ENCODE measurements at places on chromosomes 3 and 15.

DNA sequence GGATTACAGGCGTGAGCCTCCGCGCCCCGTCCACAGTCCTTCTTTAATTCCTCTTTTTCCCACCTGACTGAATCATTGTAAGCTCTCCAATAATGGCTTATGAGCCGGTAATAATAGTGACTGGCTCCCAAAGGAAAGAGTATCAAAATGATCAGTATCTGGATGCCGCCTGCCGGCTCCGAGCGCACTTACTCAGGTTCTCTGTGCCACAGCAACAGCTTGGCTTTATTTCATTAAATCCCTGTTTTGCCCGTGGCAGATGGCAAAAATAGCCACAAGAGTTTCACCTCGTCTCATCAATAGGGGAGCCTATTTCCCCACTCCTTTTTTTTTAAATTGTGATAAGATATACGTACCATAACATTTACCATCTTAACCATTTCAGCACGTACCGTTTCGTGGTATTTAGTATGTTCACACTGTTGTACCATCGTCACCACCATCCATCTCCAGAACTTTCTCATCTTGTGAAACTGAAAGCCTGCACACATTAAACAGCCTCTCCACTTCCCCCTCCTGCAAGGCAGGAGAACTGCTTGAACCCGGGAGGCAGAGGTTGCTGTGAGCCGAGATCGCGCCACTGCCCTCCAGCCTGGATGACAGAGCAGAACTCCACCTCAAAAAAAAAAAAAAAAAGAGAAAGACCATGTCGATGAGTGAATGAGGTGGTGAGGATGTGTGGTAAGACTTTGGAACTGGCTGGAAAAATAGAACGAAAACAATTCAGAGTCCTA lies 80.7 kb upstream of the DLG1 start:
- DNase-seq: no peak

GRCh38 chr15:67080118-67080899 lies 14.9 kb downstream of the SMAD3 start:
- no peak for DNase-seq

DNA sequence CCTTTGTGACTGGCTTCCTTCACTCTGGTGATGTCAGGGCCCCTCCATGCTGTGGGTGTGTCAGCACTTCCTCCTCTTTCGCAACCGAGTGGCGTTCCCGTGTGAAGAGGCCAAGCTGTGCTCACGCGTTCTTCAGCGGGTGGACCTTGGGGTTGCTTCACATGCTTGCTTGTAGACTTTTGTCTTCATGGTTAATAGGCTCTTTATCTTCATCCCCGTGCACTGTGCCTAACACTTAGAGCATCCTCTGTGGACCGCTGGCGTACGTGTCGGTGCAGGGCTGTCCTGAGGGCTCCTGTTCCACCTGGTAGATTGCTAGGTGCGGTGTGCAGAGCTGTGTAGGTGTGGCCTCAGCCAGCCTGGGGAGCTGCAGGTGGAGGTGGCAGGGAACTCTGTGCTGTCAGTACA lies 182.3 kb downstream of the OR4M2 start:
- no peak for DNase-seq

- DNase-seq: peak; percentile 9
These were observed 469 bp downstream of the MAP6D1 start for GRCh38 chr3:183824761-183825455.

DNA sequence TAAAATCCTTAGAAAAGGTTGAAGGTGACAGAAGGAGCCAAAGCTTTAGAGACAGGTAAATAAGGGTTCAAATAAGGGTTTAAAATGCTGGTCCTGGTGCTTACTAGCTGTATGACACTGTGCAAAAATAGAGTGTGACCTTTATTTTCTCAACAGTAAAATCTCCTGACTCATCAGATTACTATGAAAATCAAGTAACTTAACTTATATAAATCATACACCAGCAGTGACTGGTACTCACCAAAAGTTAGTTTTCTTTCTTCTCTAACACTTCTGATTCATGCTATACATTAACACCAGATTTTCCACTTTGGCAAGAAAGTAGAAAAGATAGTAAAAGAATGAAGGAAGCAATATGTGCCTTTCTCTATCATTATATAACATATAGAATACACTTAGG lies 205.9 kb upstream of the GBE1 start:
- no peak for DNase-seq

DNA sequence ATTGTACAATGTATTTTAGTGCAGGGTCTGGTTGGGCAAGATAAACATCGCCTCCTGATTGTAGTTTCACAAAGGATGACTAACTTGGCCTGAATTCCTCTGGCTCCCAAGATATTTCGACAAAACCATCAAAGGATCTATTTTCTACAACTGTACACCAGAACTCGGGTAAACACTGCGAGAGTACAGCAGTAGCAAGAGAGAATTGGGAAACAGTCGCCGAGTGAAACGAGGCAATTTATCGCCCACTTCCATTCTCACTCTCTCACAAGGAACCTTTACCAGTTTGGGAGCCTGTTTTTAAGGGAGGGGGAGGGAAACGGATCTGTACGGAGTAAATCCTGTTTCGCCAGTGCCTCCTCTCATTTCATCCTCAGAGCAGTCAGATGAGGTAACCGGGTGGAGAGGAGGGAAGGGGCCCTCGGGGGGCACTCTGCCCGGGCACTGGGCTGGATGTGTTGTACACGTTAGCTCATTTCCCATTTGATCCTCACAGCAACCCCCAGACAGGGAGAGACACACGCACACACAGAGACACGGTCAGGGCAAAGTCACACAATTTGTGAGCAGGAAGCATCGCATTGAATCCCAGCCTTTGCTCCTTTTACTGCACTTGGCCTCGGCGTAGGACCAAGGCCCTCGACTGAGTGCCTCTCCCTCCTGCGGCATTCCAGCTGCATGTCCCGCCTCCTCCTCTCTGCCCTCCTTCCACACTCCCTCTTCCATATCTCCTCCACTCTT lies 120.1 kb downstream of the LIPC start:
- DNase-seq: no peak

GRCh38 chr15:45641374-45641781 lies 6.5 kb downstream of the SQOR start:
- no peak for DNase-seq

DNA sequence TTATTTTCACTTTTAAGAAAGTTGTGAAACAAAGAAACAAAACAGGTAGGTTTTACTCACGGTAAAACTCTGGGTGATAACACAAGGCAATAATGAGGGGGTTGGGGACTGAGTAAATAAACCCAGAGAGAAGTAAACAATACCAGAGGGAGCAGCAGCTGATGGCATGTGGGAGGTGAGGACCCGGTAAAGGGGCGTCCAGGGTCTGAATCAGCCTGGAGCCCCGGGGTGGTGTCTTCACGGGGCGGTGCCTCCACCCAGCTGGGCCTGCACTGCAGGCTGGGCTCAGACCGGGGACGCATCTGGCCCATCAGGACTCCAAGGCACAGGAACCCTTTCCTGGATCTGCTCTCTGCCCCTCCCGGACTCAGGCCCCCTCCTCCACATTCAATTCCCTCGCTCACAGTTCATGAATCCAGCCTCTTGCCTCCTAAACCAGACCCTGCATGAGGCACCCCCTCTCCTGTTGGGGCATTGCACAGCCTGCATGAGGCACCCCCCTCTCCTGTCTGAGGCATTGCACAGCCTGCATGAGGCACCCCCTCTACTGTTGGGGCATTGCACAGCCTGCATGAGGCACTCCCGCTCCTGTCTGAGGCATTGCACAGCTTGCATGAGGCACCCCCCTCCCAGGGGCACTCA lies 73.9 kb upstream of the MFGE8 start:
- no peak for DNase-seq

DNA sequence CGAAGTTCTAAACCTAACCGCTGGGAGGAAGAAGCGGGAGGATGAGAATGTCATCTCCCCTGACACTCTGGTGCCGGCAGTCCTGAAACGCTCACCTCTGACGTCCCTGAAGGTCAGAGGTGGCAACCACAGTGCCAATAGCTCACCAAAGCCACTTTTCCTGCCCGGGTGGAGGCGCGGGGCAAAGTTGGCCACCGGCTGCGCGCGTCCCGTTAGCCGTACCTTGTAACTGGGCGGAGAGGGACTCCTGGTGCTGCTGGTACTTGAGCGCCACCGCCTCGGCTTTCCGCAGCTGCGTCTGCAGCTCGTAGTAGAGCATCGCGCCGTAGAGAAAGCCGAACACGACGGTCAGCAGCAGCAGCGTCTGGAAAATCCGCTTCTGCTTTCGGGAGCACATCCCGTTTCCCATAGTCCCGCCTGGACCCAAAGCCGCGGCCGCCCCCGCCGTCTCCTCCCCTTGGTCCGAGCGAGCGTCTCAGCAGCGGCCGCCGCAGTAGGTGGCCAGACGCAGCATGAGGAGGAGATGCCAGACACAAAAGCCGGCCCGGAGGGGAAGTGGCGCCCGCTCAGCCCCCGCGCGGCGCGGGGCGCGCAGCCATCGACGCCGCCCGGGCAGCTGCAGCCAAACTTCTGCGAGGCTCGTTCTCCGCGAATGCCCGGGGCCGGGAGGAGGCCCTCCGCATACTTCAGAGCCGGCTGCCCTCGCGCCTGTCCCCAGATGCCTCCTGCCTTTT lies 680 bp downstream of the GOLIM4 start:
- no peak for DNase-seq

DNA sequence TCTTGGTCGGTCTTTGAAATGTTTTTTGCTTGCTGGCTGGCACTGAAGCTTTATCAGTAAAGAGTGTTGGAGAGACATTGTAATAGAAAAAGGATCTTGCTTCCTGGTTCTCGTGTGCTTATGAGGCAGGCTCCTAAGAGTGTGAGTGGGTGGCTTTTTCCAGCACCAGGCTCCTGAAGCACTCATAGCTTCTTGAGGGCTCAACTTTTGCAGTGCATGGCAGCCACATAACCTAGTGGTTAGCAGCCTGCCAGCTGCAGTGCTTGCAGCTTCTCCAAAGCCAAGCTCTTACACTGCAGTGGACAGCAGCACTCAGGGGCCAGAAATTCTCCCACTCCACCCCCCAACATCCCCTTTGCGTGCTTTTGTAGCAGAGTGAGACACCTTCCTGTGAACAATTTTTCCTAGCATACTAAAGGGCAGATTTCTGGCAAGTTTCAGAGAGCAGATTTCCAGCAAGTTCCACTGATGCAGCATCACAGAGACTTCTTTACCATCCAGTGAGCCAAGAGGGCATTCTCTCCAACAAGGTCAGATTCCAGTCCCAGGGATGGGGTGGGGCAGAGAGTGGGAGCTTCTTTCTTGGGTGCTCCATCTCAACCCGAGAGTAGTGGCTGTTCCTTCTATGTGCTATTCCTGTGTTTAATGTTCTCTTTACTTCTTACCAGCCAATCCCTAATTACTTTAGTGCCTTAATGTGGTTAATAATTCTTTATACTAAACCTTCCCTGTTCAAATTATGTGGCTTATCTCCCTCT lies 15.8 kb upstream of the ARHGEF26 start:
- no peak for DNase-seq

DNA sequence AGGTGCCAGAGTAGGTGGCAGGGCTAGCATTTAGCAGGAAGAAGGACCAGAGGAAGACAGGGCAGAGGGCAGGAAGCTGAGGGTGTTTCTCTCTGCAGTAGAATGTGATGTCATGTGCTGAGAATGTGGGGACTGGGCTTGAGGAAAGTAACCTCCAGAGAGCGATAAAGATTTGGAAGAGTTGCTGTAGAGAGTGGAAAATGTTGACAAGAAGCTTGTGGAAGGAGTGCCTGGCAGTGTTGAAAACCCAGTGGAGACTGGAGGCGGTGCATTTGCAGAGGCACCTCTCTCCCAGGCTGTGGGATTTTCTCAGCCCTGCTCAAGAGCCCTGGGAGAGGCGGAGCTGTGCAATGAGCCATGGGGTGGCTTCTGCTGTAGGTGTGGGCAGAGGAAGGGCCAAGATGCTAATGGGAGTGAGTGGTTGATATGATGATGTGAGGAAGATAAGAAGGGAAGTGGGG lies 54.8 kb downstream of the MESD start:
- DNase-seq: no peak

GRCh38 chr3:125005676-125006075 lies 50.1 kb downstream of the HEG1 start:
- no peak for DNase-seq

GRCh38 chr3:134769287-134769868 lies 25.7 kb upstream of the EPHB1 start:
- DNase-seq: no peak

DNA sequence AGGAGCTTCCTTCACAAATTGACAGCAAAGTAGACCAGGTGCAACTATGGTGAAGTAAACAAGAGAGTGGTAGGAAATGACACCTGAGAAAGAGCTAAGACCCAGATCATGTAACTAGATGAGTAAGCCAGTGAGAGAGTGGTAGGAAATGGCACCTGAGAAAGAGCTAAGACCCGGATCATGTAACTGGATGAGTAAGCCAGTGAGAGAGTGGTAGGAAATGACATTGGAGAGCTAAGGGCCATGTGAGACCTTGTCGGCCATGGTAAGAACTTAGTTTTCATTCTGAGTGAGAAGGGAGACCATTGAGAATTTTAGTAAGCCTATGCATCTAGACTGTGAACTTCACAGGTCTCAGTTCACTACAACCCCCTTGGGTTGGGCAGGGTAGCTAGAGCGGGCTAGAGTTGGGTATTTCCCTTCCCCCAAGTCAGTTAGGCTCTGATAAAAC lies 5.4 kb upstream of the SENP7 start:
- DNase-seq: no peak

- no peak for DNase-seq
These were observed 228.6 kb downstream of the UBE2E2 start for GRCh38 chr3:23431764-23432163.

All from stimulated activated CD4-positive, alpha-beta T cell treated with anti-CD3 and anti-CD28 coated beads, TNF-alpha, amount 100 ng/mL, for 4 hours (primary cell).